ENCODE measurements at places on chromosomes 2 and 18.

DNA sequence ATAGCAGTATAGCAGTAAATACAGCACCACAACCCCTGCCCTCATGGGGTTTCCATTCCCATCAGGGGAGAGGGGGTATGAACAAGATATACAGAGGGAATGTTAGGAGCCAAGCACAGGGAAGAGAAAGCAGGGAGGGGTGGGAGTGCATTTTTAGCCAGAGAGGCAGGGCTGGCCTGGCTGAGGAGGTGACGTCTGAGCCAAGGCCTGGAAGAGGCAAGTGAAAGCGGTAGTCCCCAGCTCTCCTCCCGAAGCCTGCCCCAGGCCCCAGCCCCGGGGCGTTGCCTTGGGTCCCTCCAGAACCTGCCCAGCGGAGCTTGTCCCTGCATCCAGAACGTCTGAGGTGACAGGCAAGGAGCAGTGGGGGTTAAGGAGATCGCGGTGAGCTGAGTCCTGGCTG, 45.1 kb upstream of the FOSL2 start:
- DNase-seq: no peak

DNA sequence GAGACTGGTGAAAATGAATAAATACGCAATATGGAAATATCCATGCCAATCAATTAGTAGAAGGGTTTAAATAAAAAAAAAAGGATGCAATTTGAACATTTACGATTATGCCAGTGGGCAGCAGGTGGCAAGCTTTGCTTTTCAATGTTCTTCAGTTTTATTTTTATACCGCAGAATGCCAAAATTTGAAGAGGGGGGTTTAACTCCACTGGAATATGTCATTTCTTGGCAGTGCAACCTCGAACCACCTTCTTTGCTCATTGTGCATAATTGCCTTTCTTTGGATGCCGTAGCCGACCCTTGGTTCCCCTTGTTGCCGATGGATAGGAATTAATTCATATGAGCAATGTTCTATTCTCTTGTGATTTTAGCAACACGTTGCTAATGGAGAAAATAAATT, 88.0 kb downstream of the LTBP1 start:
- no peak for DNase-seq

DNA sequence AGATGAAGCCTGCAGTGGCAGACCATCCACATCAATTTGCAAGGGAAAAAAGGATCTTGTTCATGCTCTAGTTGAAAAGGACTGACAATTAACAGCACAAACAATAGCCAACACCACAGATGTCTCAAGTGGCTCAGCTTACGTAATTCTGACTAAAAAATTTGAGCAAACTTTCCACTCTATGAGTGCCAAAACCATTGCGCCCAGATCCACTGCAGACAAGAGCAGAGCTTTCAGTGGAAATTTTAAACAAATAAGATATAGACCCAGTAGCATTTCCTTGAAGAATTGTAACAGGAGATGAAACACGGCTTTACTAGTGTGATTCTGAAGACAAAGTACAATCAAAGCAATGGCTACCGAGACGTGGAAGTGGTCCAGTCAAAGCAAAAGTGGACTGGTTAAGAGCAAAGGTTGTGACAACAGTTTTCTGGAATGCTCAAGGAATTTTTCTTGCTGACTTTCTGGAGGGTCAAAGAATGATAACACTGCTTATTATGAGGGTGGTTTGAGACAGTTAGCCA, 12.0 kb upstream of the ZNF396 start:
- DNase-seq: no peak

- DNase-seq: peak; percentile 33
Measured at GRCh38 chr2:73072129-73072395, 550 bp upstream of the SFXN5 start.

DNA sequence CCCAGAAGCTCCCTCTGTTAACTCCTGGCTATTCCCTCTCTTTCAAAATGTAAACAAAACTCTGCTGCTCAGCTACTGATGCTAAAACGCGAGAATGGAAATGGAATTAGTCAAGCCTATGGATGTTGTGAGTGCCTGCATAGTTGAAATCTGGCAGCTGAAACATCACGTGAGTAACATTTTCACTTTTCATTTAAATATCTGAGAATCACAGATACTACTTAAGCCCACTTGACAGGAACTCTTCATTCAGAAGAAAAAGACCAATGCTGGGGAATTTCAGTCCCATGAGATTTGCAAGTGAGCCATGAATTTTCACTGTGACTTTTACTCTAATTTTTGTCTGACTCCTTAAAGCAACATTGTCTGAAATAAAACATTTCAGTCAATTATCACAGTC, 215.3 kb upstream of the SESTD1 start:
- DNase-seq: no peak

GRCh38 chr2:159908623-159909022, 110.6 kb upstream of the CD302 start:
- DNase-seq: no peak

- no peak for DNase-seq
Measured at GRCh38 chr2:42270757-42271156, 90.3 kb downstream of the COX7A2L start.

- no peak for DNase-seq
Measured at GRCh38 chr2:101931402-101931801, 60.4 kb upstream of the IL1R2 start.

DNA sequence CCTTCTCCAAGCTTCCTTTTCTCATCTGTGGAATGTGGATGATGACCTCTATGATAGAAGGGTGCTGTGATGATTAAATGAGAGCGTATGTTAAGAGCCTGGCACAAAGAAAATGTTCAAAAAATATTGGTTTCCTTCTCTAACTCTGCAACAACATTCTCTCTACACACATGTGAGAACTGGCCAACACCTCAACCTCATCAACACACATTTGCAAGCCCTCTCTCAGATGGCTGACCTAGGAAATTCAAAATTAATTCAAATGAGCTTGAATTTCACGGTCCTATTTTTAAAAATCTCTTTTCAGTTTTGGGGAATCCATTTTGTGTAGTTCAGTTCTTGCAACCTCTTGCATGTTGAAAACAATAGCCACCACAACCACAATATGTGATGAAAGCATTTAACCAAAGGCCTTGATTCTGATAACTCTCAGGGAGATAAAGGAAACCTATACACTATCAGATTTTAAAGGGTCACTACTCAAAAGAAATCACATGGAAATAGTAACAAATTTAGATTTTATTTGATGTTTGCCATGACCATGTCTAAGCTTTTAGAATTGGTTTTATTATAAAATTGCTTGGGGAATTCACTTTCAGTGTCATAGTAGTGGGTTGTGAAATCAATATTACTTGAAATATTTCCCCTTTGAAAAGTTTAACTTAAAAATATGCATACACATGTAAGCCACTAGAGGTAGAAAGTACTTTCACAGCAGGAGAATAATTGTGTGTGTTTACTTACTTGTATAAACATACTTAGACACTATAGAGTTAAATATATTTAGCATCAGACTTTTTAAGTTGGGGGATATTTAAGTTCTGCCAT, 16.6 kb upstream of the NABP1 start:
- no peak for DNase-seq

DNA sequence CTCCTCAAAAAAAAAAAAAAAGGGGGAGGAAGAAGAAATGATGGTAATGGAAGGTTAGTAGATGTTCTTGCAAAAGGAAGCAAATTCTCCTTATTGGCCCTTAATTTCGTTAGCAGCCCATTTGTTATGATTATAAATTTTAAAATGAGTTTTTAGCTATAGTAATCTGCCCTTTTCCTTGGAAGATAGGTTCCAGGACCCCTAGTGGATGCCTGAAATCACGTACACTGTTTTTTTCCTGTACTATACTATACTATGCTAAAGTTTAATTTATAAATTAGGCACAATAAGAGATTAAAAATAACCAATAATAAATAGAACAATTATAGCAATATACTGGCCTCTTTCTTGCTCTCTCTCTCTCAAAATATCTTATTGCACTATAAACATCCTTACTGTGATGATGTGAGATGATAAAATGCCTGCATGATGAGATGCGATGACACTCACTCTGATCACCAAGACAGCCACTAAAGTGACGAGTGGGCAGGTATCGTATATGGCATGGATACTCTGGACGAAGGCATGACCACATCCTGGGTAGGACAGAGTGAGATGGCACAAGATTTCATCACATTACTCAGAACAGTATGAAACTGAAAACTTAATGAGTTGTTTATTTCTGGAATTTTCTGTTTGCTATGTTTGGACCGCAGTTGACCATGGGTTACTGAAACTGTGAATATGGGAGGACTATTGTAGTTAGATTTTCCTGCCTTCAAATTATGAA, 87.2 kb downstream of the KCTD18 start:
- no peak for DNase-seq

- no peak for DNase-seq
Measured at GRCh38 chr2:2933426-2933825, 444.2 kb downstream of the EIPR1 start.

- DNase-seq: no peak
Measured at GRCh38 chr2:85986121-85986520, 97.3 kb upstream of the ST3GAL5 start.

DNA sequence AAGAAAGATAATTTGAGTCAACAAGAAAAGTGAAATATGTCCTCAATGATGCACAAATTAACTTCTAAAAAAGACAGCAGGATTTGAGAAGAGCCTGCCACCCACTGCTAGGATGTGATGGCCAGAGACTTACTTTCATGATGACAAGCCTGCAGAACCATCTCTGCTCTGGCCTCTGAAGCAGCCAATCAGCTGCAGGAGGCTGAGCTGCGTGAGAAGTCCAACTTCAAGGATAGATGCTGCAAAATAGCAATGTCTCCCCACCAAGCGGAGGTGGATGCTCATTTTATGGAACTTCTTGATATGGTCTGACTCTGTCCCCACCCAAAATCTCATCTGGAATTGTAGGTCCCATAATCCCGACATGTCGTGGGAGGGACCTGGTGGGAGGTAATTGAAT, 53.1 kb downstream of the CYRIA start:
- DNase-seq: no peak

GRCh38 chr2:136363900-136364299, 246.0 kb upstream of the CXCR4 start:
- no peak for DNase-seq

- no peak for DNase-seq
Measured at GRCh38 chr18:23094411-23095190, 40.7 kb upstream of the CABLES1 start.

GRCh38 chr2:200039724-200040650, 84.6 kb downstream of the MAIP1 start:
- DNase-seq: no peak

- no peak for DNase-seq
Measured at GRCh38 chr18:44638034-44638540, 42.6 kb upstream of the SETBP1 start.

GRCh38 chr2:217090024-217090473, 230.2 kb upstream of the TNP1 start:
- peak; percentile 38 for DNase-seq

GRCh38 chr2:236859908-236860307, 225.8 kb upstream of the COPS8 start:
- DNase-seq: no peak

GRCh38 chr2:111958901-111959300, 60.5 kb downstream of the MERTK start:
- DNase-seq: no peak

DNA sequence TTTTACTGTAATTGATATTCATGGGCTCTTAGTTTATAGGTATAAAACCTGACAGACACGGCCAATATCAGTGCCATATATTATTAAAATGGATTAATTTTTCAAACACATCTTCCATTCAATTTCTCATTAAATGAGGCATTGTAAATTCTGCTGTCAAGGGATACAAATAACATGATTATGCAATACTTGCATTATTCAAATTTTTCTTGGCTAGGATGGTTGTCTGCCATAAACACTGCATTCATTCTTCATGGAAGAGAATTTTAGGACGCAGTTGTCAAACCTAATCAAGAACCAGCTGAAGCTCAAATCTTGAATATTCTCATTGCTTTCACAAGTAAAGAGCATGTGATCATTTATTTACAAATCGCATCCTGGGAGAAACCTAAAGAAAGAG, 255.6 kb downstream of the RDH14 start:
- DNase-seq: no peak

GRCh38 chr2:239022437-239023260, 174.8 kb downstream of the TWIST2 start:
- DNase-seq: no peak

GRCh38 chr2:227198866-227199265, 34.4 kb downstream of the COL4A3 start:
- DNase-seq: no peak

DNA sequence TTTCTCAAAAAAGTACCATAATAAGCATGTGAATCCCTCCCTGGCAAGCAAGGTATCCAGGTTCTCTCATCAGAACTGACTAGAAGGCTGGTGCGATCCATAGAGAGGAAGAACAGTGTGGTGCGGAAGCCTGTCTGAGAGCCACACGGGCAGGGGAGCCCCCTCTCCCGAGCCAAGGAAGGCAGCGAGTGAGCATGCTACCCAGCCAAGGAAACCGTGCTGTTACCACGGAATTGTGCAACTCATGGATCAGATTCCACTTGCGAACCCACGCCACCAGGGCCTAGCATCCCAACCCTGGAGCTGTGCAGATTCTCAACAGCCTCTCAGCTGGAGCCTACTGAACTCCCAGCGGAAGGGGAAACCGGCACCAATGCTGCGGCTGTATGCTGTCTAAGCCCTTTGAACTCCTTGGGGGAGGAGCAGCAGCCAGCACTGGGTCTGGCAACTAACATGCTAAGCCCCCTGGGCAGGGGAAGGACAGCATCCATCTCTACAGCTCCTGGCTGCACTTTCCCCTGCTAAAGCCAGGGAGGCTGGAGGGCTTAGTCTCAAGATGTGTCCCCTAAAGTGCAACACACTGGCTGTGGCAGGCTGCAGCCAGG, 823.1 kb downstream of the EPHA4 start:
- DNase-seq: no peak

- DNase-seq: no peak
Measured at GRCh38 chr18:79508565-79509535, 113.1 kb downstream of the NFATC1 start.

GRCh38 chr2:178315078-178315477, 120.8 kb downstream of the OSBPL6 start:
- DNase-seq: no peak

- DNase-seq: peak; percentile 37
Measured at GRCh38 chr2:109129356-109129920, 433 bp downstream of the SH3RF3 start.

- DNase-seq: no peak
Measured at GRCh38 chr2:196481324-196481697, 158.2 kb upstream of the CCDC150 start.

Measured in GM19239 (cell line).